Calu3 (cell line): ENCODE measurements at places on chromosomes 3 and 15. TPM values are rescaled to one million over a fixed set of nuclear protein-coding genes. Genes with fewer than 3 reads are reported as not detected.

UTS2B gene
- 1.5 and 1.6 TPM in 2 replicates for total RNA-seq

PLS1 gene
- 155 and 165 TPM in 2 replicates for total RNA-seq

MESP1 gene
- 5.3 and 5.9 TPM in 2 replicates for total RNA-seq

COL6A5 gene
- not detected in 2 replicates for total RNA-seq

ACVR2B gene
- total RNA-seq, result 5.2 and 6.2 TPM in 2 replicates

LSMEM2 gene
- total RNA-seq, result 0.32 TPM in 1 of 2 replicates, not detected in the other

SLC22A14 gene
- total RNA-seq, result 1.8 and 2.1 TPM in 2 replicates

TRAT1 gene
- total RNA-seq, result not detected in 2 replicates

RYK gene
- 109 and 135 TPM in 2 replicates for total RNA-seq

ANKUB1 gene
- not detected in 2 replicates for total RNA-seq

GRCh38 chr3:4198491-4198890 is 104.7 kb upstream of the SETMAR start:
- no peaks in the 10 kb centered on the region for H3K4me1 ChIP-seq
- H3K27me3 ChIP-seq, result no peaks in the 10 kb centered on the region
- no peaks in the 10 kb centered on the region for H3K36me3 ChIP-seq
- no peak overlapping the region for H3K4me3 ChIP-seq
- DNase-seq, result no peak

GRCh38 chr3:170563712-170564423 is 22.0 kb downstream of the SLC7A14 start:
- H3K27ac ChIP-seq, result no peak overlapping the region
- no peaks in the 10 kb centered on the region for H3K27me3 ChIP-seq
- no peaks in the 10 kb centered on the region for H3K36me3 ChIP-seq
- no peak overlapping the region for H3K4me3 ChIP-seq
- DNase-seq, result no peak

GRCh38 chr3:151085889-151086483 is 522 bp downstream of the MED12L start:
- peaks cover 26% of the 10 kb centered on the region for H3K36me3 ChIP-seq
- H3K27me3 ChIP-seq, result peaks cover 37% of the 10 kb centered on the region
- peak overlapping the region; percentile 97 for H3K4me3 ChIP-seq

DNA sequence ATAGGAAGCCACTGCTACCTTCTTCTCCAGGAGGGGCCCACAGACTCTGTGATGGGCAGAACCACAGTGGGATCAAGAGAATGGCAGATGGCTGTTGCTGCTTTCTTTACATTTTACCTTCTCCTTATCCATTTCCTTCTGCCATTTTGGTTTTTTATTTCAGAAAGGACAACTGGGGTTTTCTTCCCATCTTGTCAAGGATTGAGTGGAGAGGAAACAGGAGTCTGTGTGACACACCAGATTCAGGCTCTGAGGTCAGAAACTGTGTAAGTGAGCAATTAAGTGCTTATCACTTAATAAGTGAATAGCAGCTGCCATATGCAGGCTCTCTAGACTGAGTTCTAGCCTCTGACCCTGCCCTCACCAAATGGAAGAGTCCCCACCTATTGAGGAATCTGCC is 47.3 kb downstream of the ITGB5 start:
- DNase-seq, result no peak
- no peak overlapping the region for H3K27ac ChIP-seq
- peaks cover 54% of the 10 kb centered on the region for H3K4me1 ChIP-seq
- peaks cover 35% of the 10 kb centered on the region for H3K36me3 ChIP-seq

GRCh38 chr3:56985878-56986277 is 74.6 kb upstream of the SPATA12 start:
- no peak for DNase-seq
- no peak overlapping the region for H3K27ac ChIP-seq
- peaks cover 13% of the 10 kb centered on the region for H3K4me1 ChIP-seq
- H3K36me3 ChIP-seq, result peaks cover 5% of the 10 kb centered on the region

DNA sequence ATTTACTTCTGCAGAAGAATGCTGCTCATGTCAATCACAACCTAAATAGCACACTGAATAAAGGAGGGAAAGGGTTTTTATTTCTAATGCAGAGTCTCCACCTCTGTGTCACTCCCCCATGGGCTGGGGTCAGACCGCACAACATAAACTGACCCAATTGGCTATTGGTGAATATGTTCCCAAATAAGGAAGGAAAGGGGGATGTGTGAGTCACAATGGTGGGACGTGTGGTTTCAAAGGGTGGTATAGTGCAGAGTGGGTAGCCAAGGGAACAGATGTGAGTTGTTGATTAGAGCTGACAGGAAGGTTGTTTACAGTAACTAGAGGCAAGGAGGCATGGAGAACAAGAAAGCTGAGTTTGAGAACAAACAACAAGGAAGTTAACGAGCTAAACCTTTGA is 491.8 kb downstream of the ZPLD1 start:
- no peaks in the 10 kb centered on the region for H3K36me3 ChIP-seq
- H3K4me3 ChIP-seq, result no peak overlapping the region
- no peak for DNase-seq
- H3K4me1 ChIP-seq, result no peaks in the 10 kb centered on the region
- no peaks in the 10 kb centered on the region for H3K27me3 ChIP-seq
- H3K27ac ChIP-seq, result no peak overlapping the region

GRCh38 chr3:170247875-170248274 is 25.7 kb downstream of the PRKCI start:
- no peak overlapping the region for H3K27ac ChIP-seq
- H3K36me3 ChIP-seq, result peaks cover 36% of the 10 kb centered on the region
- peaks cover 30% of the 10 kb centered on the region for H3K4me1 ChIP-seq
- H3K27me3 ChIP-seq, result no peaks in the 10 kb centered on the region
- no peak for DNase-seq

GRCh38 chr3:4147556-4148118 is 155.5 kb upstream of the SETMAR start:
- H3K27me3 ChIP-seq, result no peaks in the 10 kb centered on the region
- H3K36me3 ChIP-seq, result no peaks in the 10 kb centered on the region
- H3K4me3 ChIP-seq, result no peak overlapping the region

DNA sequence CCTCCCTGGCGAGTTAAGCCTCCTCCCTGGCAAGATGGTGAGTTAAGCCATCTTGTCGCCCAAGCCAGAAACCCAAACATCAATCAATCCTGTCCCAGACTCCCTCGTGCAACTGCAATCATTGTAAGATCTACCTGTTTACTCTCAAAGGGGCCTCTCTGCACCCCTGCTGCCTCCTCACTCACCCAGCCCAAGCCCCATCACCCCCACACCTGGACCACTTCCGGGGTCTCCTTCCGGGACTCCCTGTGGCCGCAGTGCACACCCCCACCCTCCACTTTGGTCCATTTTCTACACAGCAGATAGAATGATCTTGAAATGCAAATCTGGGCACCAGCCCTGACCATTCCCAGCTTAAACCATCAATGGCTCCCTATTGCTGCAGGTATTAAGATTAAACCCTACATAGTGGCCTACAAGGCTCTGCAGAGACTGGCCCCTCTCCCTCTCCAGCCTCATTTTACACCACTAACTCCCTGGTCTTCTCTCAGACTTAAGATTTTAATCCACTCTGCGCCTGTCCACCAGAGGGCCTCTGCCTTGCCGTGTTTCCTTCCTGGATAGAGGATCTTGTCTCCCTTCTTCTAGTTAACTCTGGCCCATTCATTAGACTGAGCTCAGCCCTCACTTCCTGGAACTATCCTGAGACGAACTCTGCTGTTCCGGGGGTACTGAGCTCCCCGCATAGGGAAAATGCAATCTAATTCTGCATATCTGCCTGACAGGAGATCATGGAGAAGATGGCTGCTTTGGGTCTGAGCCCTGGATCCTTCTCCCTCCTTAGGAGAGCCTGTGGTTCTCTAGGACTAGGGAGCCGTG is 41.9 kb upstream of the SLC6A1 start:
- DNase-seq, result peak; percentile 34
- no peak overlapping the region for H3K4me3 ChIP-seq

DNA sequence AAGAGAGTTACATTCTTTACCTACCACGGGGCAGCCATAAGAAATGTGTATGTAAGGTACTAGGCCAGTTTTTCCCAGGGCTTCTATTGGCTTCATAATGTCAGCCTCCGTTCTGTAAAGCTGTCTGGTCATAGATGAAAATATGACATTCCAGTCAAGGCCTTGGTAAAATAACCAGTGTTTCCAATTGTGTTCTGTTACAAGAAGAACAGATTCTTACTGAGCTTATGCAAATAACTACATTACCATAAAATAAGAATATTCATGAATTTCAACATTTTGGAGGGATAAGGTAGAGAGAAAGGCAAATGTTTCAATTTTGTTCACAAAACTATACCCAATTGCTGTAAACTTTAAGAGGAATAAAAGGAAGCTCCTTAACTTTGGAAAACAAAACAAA is 315.5 kb downstream of the THSD4 start:
- no peak overlapping the region for H3K27ac ChIP-seq
- H3K4me1 ChIP-seq, result peaks cover 21% of the 10 kb centered on the region
- H3K36me3 ChIP-seq, result no peaks in the 10 kb centered on the region
- no peak overlapping the region for H3K4me3 ChIP-seq
- no peak for DNase-seq

- no peak overlapping the region for H3K4me3 ChIP-seq
- no peaks in the 10 kb centered on the region for H3K4me1 ChIP-seq
- no peaks in the 10 kb centered on the region for H3K36me3 ChIP-seq
- H3K27me3 ChIP-seq, result no peaks in the 10 kb centered on the region
- H3K27ac ChIP-seq, result no peak overlapping the region
Observed at GRCh38 chr3:198021320-198021719, 61.3 kb downstream of the LMLN start.

GRCh38 chr3:2898591-2899353 is 211.4 kb downstream of the IL5RA start:
- H3K27ac ChIP-seq, result no peak overlapping the region
- no peak overlapping the region for H3K4me3 ChIP-seq
- peaks cover 8% of the 10 kb centered on the region for H3K4me1 ChIP-seq

DNA sequence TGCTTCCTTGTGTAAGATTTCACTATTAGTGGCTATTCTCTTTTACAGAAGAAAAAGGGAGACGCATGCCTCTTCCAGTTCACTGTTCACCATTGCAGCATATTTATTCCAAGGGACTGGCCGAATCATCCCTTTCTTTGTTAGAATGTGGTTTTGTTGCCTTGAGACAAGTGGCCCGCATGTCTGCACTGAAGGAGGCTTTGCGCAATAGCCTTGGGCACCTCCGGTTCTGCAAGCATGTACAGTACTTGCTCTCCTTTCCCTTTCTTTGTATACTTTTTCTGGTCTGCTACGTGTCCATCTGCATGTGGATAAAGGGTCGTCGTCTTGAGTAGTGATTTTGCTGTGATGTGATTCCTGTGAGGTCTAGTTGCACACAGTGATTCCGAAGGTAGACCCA is 43.0 kb downstream of the FLNB start:
- peak overlapping the region; percentile 36 for H3K4me3 ChIP-seq
- H3K27me3 ChIP-seq, result no peaks in the 10 kb centered on the region
- peak overlapping the region; percentile 99 for H3K27ac ChIP-seq
- H3K36me3 ChIP-seq, result peaks cover 42% of the 10 kb centered on the region
- H3K4me1 ChIP-seq, result peaks cover 67% of the 10 kb centered on the region

DNA sequence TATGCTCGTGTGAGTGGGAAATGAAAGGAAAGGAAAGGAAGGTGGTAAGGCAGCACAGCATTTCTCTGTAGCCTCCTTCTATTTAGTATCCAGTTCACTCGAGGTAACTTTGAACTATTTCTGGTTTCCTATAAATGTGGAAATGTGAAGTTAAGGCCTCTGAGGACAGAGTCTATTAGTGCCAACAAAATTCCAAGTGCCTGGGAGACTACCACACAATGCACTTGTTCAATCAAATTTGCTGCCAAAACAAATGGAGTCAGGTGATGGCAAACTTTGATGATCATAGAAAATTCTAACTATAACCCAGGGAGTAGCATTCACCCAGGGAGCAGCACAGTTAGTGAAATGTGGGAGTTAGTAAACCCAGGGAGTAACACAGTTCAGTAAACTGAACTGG is 155.1 kb downstream of the ALCAM start:
- no peaks in the 10 kb centered on the region for H3K36me3 ChIP-seq
- peaks cover 8% of the 10 kb centered on the region for H3K4me1 ChIP-seq
- H3K4me3 ChIP-seq, result no peak overlapping the region
- no peak overlapping the region for H3K27ac ChIP-seq
- H3K27me3 ChIP-seq, result no peaks in the 10 kb centered on the region

- no peak for DNase-seq
- peaks cover 22% of the 10 kb centered on the region for H3K4me1 ChIP-seq
- H3K27ac ChIP-seq, result no peak overlapping the region
- H3K4me3 ChIP-seq, result no peak overlapping the region
- H3K36me3 ChIP-seq, result no peaks in the 10 kb centered on the region
- no peaks in the 10 kb centered on the region for H3K27me3 ChIP-seq
Observed at GRCh38 chr15:73941044-73941443, 14.8 kb downstream of the LOXL1 start.

DNA sequence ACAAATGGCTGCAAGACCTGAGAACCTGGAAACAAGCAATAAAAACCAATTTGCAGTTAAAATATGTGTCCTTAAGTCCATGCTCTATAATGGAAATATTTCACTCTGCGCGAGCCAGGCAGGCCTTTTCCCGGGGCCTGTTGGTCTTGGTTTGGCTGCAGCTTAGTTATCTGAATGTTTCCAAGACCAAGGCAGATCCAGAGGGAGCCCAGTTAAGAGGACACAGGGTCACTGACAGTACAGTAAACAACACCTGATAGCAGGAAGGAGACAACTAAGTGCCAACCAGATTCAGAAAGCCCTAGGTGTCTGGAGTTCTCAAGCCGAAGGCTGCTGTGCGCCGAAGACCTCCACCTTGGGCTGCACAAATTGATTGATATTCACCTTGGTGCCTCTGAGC is 32.8 kb downstream of the THSD4 start:
- DNase-seq, result no peak
- H3K27me3 ChIP-seq, result no peaks in the 10 kb centered on the region
- H3K4me1 ChIP-seq, result peaks cover 42% of the 10 kb centered on the region
- H3K4me3 ChIP-seq, result no peak overlapping the region
- H3K27ac ChIP-seq, result no peak overlapping the region
- H3K36me3 ChIP-seq, result peaks cover 8% of the 10 kb centered on the region

DNA sequence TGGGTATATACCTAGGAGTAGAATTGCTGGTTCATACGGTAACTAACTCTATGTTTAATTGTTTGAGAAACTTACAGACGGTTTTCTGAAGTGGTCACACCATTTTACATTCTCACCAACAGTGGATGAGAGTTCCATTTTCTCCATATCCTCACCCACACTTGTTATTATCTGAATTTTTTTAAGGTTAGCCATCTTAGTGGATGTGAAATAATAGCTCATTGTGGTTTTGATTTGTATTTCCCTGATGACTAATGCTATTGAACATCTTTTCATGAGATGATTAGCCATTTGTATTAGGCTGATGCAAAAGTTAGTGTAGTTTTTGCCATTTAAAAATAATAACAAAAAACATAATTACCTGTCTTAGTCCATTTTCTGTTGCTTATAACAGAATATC is 18.6 kb downstream of the CSTA start:
- DNase-seq, result no peak
- no peak overlapping the region for H3K4me3 ChIP-seq
- H3K36me3 ChIP-seq, result no peaks in the 10 kb centered on the region
- no peaks in the 10 kb centered on the region for H3K27me3 ChIP-seq
- H3K4me1 ChIP-seq, result no peaks in the 10 kb centered on the region
- no peak overlapping the region for H3K27ac ChIP-seq

- no peaks in the 10 kb centered on the region for H3K36me3 ChIP-seq
- peak; percentile 52 for DNase-seq
- no peak overlapping the region for H3K4me3 ChIP-seq
- H3K4me1 ChIP-seq, result no peaks in the 10 kb centered on the region
- H3K27me3 ChIP-seq, result no peaks in the 10 kb centered on the region
- no peak overlapping the region for H3K27ac ChIP-seq
Observed at GRCh38 chr3:5376761-5377160, 189.3 kb downstream of the EDEM1 start.

- H3K27ac ChIP-seq, result no peak overlapping the region
- no peak overlapping the region for H3K4me3 ChIP-seq
- H3K36me3 ChIP-seq, result no peaks in the 10 kb centered on the region
- no peaks in the 10 kb centered on the region for H3K27me3 ChIP-seq
- no peaks in the 10 kb centered on the region for H3K4me1 ChIP-seq
Observed at GRCh38 chr3:84444726-84445521, 513.9 kb upstream of the CADM2 start.
